IMR-90 (cell line): ENCODE measurements at places on chromosomes 2 and 18. TPM values are rescaled to one million over a fixed set of nuclear protein-coding genes. Genes with fewer than 3 reads are reported as not detected.

CDH20 gene
- not detected in 2 replicates for total RNA-seq

DNA sequence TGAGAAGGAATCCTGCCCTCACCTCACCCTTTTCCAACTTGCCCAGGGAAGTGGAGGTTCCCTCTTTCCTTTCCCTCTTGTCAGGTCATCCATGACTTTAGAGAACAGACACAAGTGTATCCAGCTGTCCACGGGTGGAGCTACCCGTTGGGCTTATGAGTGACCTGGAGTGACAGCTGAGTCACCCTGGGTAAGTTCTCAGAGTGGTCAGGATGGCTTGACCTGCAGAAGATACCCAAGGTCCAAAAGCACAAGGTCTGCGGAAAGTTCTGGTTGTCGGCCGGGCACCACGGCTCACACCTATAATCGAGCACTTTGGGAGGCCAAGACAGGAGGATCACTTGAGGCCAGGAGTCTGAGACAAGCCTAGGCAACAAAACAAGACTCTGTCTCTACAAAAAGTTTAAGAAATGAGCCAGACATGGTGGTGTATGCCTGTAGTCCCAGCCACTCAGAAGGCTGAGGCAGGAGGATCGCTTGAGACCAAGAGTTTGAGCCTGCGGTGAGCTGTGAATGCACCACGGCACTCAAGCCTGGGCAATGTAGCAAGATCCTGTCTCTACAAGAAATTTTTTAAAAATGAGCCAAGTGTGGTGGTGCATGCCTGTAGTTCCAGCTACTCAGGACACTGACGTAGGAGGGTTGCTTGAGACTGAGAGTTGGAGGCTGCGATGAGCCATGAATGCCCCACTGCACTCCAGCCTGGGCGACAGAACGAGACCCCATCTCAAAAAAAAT, 14.0 kb upstream of the CNDP1 start:
- H3K36me3 ChIP-seq, result peaks cover 41% of the 10 kb centered on the region
- H3K27me3 ChIP-seq, result no peaks in the 10 kb centered on the region
- DNase-seq, result no peak
- no peak overlapping the region for H3K27ac ChIP-seq
- H3K4me1 ChIP-seq, result peaks cover 1% of the 10 kb centered on the region; the same call in 1 of the 2 replicates

SNTG2 gene
- total RNA-seq, result under 0.01 and 0.56 TPM in 2 replicates

ALK gene
- total RNA-seq, result not detected in 2 replicates

- H3K4me1 ChIP-seq, result peaks cover 33% of the 10 kb centered on the region
- peak; percentile 98 for DNase-seq
- H3K27me3 ChIP-seq, result no peaks in the 10 kb centered on the region
- no peaks in the 10 kb centered on the region for H3K36me3 ChIP-seq
- peak overlapping the region; percentile 0; the same call in 1 of the 2 replicates for H3K4me3 ChIP-seq
These were observed 36.0 kb upstream of the EML4 start for GRCh38 chr2:42132966-42133641.

DNA sequence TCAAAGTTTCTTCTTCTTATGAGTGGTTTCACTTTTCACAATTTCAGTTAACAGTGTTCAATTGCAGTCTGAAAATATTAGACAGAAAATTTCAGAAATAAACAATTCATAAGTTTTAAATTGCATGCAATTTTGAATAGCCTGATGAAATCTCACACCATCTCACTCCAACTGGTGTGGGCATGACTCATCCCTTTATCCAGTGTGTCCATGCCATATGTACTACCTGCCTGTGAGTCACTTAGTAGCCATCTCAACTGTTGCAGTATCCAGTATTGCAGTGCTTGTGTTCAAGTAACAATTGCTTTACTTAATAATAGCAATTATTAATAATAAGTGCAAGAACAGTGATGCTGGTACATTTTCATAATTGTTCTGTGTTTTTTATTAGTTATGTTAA, 1202.5 kb downstream of the DSC3 start:
- DNase-seq, result peak; percentile 67
- H3K27ac ChIP-seq, result no peak overlapping the region
- H3K4me3 ChIP-seq, result no peak overlapping the region
- H3K4me1 ChIP-seq, result no peaks in the 10 kb centered on the region
- no peaks in the 10 kb centered on the region for H3K36me3 ChIP-seq

GRCh38 chr18:58993260-58993659, 128.6 kb downstream of the ZNF532 start:
- DNase-seq, result peak; percentile 90
- H3K4me3 ChIP-seq, result no peak overlapping the region
- H3K36me3 ChIP-seq, result no peaks in the 10 kb centered on the region
- no peak overlapping the region for H3K27ac ChIP-seq

DNAJB2 gene
- 30.6 and 43.0 TPM in 2 replicates for total RNA-seq

DNA sequence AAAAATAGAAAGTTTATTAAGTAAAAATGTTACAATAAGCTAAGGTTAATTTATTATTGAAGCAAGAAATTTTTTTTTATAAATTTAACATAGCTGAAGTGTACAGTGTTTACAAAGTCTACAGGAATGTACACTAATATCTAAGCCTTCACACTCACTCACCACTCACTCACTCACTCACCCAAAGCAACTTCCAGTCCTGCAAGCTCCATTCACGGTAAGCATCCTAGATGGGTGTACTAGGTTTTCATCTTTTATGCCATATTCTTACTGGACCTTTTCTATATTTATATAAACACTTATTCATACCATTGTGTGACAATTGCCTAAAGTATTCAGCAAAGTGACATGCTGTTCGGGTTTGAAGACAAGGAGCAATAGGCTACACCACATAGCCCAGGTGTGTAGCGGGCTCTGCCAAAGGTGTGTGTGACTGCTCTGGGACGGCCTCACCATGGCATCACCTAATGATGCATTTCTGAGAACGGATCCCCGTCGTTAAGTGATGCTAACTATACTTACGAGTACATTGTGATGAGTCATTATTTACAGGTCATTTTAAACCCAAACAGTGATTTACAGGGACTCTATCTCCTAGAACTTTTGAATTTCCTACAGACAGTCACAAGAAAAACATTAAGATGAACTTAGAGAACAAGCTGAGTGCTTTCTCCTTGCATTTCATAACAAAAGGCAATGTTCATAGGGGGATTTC, 76.3 kb upstream of the ID2 start:
- peaks cover 18% of the 10 kb centered on the region for H3K4me1 ChIP-seq
- peak; percentile 85 for DNase-seq
- H3K27me3 ChIP-seq, result no peaks in the 10 kb centered on the region
- no peak overlapping the region for H3K4me3 ChIP-seq
- peak overlapping the region; percentile 41; the same call in 1 of the 2 replicates for H3K27ac ChIP-seq
- no peaks in the 10 kb centered on the region for H3K36me3 ChIP-seq

DNA sequence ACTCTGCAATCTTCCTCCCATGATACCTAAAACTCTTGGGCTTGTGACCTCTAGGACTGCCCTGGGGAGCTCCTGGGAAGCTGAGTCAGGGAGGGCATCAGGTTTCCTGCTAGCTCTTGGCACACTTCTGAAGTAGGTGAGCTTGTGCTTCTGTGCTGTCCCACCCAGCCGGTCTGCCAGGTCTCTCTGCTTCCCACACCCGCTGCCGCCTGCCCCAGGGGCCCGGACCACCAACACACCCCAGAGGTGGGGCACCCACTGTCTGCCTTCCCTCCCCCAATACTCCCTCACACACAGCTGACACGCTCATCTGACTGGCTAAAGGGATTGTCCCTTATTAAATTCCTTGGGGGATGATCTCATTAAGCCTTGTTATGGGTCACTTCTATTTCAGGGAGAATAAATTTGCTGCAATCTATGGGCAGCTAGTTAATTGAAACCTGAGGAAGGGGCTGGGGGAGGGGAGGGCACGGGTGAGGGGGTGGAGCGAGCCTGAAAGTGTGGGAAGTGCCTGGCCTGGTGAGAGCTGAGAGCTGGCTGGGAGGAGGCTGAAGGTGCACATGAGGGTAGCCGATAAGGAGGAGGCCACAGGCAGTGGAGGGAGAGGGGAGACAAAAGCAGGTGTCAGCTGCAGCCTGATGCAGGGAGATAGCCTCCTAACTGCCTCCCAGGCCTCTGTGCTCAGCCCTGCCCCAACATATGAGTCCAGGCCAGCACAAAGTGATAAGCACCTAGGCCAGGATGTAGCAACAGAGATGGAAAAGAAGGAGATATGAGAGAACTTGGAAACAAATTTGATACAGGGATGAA, 48.8 kb downstream of the HAUS1 start:
- H3K4me1 ChIP-seq, result peaks cover 21% of the 10 kb centered on the region
- H3K27me3 ChIP-seq, result no peaks in the 10 kb centered on the region
- H3K4me3 ChIP-seq, result no peak overlapping the region
- no peaks in the 10 kb centered on the region for H3K36me3 ChIP-seq
- peak overlapping the region; percentile 1; the same call in 1 of the 2 replicates for H3K27ac ChIP-seq
- DNase-seq, result no peak

PPM1B gene
- total RNA-seq, result 14.7 and 25.6 TPM in 2 replicates

PLEKHH2 gene
- 1.7 and 2.0 TPM in 2 replicates for total RNA-seq

THOC1 gene
- total RNA-seq, result 13.3 and 27.2 TPM in 2 replicates

DNA sequence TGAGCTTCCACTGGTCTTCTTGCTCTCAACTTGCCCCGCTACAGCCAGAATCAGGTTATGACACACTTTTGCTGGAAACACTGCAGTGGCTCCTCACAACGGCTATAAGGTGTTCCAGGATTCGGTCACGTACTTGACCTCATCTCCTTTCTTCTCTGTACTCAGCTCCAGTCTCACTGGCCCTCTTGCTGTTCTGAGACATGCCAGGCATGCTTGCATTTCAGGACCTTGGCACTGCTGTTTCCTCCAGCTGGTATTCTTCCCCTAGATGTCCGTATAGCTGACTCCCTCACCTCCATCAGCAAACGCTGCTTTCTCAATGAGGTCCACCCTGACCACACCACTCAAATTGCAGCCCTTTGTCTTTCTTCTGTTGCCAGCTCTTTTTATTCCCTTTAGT, 31.9 kb upstream of the C1GALT1C1L start:
- no peaks in the 10 kb centered on the region for H3K27me3 ChIP-seq
- no peak overlapping the region for H3K27ac ChIP-seq
- H3K4me1 ChIP-seq, result peaks cover 5% of the 10 kb centered on the region; the same call in 1 of the 2 replicates
- H3K4me3 ChIP-seq, result no peak overlapping the region
- peaks cover 2% of the 10 kb centered on the region; the same call in 1 of the 2 replicates for H3K36me3 ChIP-seq

CNTNAP5 gene
- not detected in 2 replicates for total RNA-seq

GRCh38 chr2:64988420-64989125, 626 bp upstream of the SLC1A4 start:
- DNase-seq, result peak; percentile 89
- peaks cover 10% of the 10 kb centered on the region for H3K4me1 ChIP-seq
- H3K27me3 ChIP-seq, result no peaks in the 10 kb centered on the region
- H3K36me3 ChIP-seq, result no peaks in the 10 kb centered on the region

DNA sequence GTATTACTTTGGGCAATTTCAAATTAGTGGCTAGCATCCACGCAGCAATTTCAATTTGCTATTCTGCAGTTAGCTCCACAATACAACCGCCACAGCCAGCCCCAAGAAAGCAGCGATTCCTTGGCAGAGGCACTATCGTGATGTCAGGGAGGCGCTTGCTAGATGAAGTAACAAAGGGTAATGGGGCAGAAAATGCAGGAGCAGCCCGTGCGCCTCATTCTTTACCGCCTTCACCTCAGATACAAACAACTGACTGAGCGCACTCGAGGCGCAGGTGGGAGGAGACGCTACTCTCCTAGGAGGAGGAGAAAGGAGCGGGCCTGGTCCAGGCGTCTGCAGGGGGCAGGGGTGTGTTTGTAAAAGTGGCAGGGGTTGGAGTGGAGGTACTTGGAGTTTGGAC, 76.9 kb upstream of the ASB18 start:
- H3K4me1 ChIP-seq, result no peaks in the 10 kb centered on the region
- H3K27me3 ChIP-seq, result peaks cover 2% of the 10 kb centered on the region
- DNase-seq, result no peak
- no peak overlapping the region for H3K27ac ChIP-seq

TIGD1 gene
- total RNA-seq, result 2.7 and 2.8 TPM in 2 replicates

- no peaks in the 10 kb centered on the region for H3K27me3 ChIP-seq
- no peaks in the 10 kb centered on the region for H3K4me1 ChIP-seq
- no peaks in the 10 kb centered on the region for H3K36me3 ChIP-seq
- no peak overlapping the region for H3K4me3 ChIP-seq
- DNase-seq, result no peak
These were observed 388.8 kb downstream of the CBLN2 start for GRCh38 chr18:72155327-72155726.

- H3K27me3 ChIP-seq, result no peaks in the 10 kb centered on the region
- H3K27ac ChIP-seq, result no peak overlapping the region
- H3K36me3 ChIP-seq, result no peaks in the 10 kb centered on the region
- no peaks in the 10 kb centered on the region for H3K4me1 ChIP-seq
These were observed 864.2 kb upstream of the LRATD1 start for GRCh38 chr2:13768274-13768673.

DNA sequence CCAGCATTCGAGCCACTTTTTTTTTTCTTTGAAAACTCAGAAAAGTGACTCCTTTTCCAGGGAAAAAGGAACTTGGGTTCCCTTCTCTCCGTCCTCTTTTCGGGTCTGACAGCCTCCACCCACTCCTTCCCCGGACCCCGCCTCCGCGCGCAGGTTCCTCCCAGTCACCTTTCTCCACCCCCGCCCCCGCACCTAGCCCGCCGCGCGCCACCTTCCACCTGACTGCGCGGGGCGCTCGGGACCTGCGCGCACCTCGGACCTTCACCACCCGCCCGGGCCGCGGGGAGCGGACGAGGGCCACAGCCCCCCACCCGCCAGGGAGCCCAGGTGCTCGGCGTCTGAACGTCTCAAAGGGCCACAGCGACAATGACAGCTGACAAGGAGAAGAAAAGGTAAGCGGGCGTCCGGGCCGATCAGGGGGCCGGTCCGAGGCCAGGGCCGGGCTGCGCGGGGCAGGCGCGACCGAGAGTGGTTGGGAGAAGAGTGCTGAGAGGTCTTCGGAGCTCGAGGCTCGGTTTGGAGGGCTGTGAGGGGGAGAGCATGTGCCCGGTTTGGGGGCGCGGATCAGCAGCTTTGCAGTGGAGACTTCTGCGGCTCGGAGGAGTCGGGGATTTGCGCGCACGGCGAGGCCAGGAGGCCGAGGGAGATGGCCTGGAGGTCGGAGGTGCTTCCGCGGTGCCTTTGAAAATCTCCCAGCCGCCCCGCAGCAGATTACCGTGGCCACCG, 502 bp downstream of the EPAS1 start:
- no peaks in the 10 kb centered on the region for H3K27me3 ChIP-seq
- H3K4me3 ChIP-seq, result peak overlapping the region; percentile 87
- peak overlapping the region; percentile 82 for H3K27ac ChIP-seq

DNA sequence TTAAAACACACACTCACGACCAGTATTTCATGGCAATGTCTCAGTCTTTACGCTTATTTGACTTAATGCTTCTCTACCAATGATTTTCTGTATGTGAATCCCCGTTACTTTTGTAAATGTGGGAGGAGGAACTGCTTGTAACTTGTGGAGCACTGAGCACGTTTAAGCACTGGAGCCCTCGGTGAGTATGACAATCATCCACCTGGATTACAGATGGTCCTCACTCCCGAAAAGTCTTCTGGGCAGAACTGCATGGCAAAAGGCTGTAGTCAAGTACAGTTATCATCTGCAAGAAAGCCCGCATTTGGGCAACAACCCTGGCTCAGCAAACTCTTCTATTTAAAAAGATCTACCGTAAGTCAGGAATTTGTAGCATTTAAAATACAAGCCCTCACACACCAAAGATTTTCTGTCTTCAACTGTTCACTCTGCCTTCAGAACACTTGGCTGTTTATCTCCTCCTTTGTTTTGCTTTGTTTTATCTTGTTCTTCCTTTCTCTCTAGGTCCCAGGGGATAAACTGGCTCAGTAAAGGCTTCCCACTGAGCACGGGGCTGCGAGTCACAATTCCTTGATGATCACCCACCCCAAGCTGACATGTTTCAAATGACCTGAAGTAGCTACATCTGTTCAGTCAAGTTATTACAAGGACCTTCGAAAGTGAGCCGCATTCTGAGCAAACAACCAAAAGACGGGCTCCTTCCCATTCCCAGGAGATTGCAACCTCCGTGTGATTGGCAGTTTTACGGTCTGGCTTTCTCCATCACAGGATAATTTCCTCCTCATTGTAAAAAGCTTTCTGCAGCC, 102.2 kb downstream of the DLGAP1 start:
- no peak overlapping the region for H3K4me3 ChIP-seq
- H3K27me3 ChIP-seq, result no peaks in the 10 kb centered on the region
- H3K36me3 ChIP-seq, result no peaks in the 10 kb centered on the region
- H3K27ac ChIP-seq, result no peak overlapping the region

CCDC141 gene
- total RNA-seq, result under 0.01 TPM in 1 of 2 replicates, not detected in the other

ARHGEF4 gene
- 2.7 and 3.3 TPM in 2 replicates for total RNA-seq
